ENCODE measurements at places on chromosomes 4 and X.

- DNase-seq: no peak
Observed at GRCh38 chrX:68083510-68083909, 349.8 kb downstream of the OPHN1 start.

DNA sequence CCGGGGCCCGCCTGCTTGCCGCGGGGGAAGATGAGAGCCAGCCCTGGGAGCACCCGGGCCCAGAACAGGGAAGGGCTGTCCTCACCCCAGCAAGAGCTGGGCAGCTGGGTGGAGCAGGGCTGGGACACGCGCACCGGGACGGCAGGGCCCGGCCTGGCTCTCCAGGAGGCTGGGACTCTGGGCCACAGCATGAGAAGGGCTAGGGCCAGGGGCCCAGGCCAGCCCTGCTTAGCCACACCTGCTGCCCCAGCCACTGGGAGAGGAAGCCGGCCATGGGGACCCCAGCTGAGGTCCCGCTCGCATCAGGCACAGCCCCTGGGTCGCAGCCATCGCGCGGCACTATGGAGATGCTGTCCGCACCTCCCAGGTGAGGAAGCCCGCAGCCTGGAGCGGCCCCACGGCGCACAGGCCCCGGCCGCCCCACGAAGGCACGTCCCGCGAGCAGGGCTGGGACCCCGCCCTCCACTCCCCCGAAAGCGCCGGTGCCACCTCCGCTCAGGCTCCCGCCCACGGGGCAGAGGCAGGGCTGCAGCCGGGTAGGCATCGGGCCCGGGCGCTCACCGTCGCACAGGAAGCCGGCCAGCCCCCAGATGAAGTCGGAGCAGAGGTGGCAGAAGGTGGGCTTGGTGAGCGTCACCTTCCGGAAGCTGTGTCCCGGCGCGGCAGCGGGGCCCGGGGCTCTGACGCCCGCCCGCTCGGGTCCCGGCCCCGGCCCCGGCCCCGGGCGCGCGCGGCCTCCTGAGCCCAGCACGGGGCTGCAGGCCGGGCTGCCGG, 531 bp downstream of the DGKQ start:
- peak; percentile 24 for DNase-seq

DNA sequence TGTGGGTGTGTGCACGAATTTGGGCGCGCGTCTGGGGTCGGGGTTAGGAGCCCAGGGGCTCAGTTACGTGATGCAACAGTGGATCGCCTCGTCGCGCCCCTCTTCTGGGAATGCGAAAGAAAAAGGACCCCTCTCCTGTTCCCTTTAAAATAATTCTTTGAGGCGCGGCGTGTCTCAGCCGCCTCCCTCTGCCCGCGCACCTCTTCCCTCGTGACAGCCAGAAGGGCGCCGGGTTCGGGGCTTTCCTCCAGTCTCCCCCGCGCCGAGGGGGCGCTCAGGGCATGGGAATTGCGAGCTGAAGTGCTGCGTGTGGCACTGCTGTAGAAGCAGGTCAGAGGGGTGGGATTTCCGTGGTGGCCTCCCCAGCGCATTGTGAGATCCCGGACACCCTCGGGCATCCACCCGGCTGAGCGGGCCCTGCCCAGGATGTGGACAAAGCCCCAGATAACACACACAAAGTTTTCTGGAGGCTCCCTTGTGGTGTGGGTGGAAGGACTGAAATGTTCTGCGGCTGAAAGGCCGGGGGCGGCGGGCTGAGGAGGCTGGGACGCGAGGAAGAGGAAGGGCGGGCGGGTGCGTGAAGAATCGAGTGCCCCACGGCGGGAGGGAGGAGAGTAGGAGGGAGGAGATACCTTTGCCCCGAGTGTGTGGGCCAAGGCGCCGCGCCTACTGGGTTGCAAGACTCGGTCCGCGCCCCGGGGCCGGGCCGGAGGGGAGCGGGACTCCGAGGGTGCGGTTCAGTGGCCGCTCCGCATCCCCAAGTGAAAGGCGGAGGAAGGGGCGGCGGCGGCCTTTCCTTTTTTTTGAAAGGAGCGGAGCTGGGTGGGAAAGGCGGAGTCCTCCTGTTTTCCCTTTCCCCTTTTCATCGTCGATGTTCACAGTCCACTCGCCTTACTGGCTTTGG, 752 bp downstream of the SEPTIN11 start:
- DNase-seq: peak; percentile 52

DNA sequence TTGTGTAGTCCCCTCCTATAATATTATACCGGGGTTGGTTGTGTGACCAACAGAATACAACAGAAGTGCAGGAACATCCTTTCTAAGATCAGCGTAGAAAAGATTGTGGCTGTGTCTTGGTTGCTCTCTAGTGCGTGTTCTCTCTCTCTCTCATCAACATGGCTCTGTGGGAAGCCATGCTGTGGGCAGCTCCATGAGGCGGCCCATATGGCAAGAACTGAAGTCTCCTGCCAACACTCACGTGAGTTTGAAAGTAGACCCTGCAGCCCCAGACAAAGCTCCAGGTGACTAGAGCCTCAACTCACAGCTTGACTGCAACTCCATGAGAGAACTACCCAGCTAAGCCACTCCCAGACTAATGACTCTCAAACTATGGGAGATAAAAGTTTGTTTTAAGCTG, 118.7 kb downstream of the TSPAN5 start:
- DNase-seq: no peak

- DNase-seq: no peak
Observed at GRCh38 chr4:112287258-112287989, 1.7 kb upstream of the TIFA start.

- peak; percentile 13 for DNase-seq
Observed at GRCh38 chr4:180449395-180449956, 1793.7 kb upstream of the TENM3 start.

GRCh38 chrX:134599184-134599914, 58.9 kb downstream of the PLAC1 start:
- peak; percentile 22 for DNase-seq

- peak; percentile 21 for DNase-seq
Observed at GRCh38 chrX:154378059-154378798, 866 bp upstream of the EMD start.

DNA sequence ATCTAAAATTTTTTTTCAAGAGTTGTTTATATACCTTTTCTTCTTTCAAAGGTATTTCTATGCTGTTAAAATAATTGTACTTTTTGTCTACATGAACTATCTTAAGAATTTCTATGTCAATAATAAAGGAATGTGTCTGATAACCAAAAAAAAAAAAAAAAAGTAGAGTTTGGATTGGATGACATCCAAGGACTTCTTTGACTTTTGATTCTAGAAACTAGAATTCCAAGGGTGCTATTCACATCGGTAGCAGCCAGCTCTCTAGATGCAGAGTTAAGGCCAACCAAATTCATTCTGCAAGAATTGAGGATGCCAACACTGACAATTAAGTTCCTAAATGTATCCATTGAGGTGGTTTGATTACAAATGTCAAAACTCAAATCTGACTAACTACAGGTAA, 42.0 kb upstream of the PRKG2 start:
- no peak for DNase-seq

All from suppressor macrophage treated with lipopolysaccharide for 4 hours (primary cell).